Naive thymus-derived CD4-positive, alpha-beta T cell (primary cell): ENCODE measurements at places on chromosomes 12 and 14. TPM values are rescaled to one million over a fixed set of nuclear protein-coding genes. Genes with fewer than 3 reads are reported as not detected.

TMPRSS12 gene
- polyA plus RNA-seq = not detected

CCDC197 gene
- not detected for polyA plus RNA-seq

HPD gene
- polyA plus RNA-seq = not detected

CPM gene
- 1.8 TPM for polyA plus RNA-seq

PLEKHG7 gene
- not detected for polyA plus RNA-seq

TAS2R10 gene
- not detected for polyA plus RNA-seq

DNA sequence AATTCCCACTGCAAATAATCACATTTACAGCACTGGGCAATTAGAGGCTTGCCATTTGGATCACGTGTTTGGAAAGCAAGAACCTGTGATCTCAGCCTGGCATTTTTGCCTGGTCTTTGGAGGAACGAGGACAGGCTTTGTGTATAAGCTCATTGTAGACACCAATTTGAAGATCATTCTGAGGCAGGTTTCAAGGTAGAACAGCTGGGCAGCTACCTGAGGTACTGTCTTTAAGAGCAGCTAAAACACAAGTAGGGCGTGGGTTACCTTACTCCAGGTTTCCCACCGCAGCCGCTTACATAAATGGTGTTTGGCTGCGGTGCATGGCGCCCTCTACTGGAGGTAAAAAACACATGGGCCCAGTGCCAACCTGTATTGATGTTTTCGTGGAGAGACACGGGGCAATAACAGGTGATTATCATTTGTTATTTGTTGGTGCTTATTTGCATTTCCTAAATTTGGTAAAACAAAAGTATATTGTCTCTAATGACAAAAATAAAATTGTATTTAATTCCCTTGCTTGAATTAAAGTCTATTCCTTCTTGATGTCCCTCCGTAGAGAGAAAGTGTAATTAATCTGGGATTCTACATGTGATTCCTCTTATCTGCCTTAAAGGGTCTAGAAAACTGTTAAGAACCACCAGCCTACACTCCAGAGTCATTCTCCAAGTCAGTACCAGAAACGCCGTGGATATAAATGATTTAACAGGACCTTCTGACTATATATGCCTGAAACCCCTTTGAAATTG is 69.7 kb downstream of the SVOP start:
- H3K4me1 ChIP-seq = no peaks in the 10 kb centered on the region
- H3K4me3 ChIP-seq = no peak overlapping the region
- DNase-seq = peak; percentile 70
- no peak overlapping the region for H3K27ac ChIP-seq
- H3K27me3 ChIP-seq = no peaks in the 10 kb centered on the region

DNA sequence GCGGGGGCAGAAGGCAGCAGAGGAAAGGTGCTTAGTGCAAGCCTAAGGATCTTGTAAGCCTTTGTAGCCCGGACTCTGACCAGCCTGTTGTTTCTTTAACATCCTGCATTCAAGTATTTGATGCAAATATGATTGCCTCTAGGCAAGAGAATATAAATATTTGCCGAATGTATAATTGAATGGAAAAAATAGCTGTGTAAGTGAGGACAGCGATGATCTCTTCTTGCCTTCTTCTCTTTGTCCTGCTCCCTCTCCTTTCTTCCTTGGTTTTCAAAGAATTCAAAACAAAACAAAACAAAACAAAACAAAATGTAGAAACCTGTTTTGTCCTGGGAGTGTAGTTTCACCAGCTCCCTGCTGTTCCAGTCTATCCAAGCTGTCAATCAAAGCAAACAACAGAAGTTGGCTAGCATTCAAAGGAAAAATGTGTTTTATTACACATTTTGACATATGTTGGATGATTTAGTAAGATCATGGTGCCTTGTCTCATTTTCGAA is 74.9 kb upstream of the CPM start:
- no peak overlapping the region for H3K4me3 ChIP-seq
- H3K36me3 ChIP-seq = no peaks in the 10 kb centered on the region
- no peaks in the 10 kb centered on the region for H3K27me3 ChIP-seq
- H3K27ac ChIP-seq = no peak overlapping the region
- no peak for DNase-seq
- no peaks in the 10 kb centered on the region for H3K4me1 ChIP-seq

GRCh38 chr12:30423330-30423729 is 272.3 kb downstream of the IPO8 start:
- H3K4me1 ChIP-seq = no peaks in the 10 kb centered on the region
- no peak for DNase-seq
- no peaks in the 10 kb centered on the region for H3K36me3 ChIP-seq
- no peak overlapping the region for H3K4me3 ChIP-seq
- no peaks in the 10 kb centered on the region for H3K27me3 ChIP-seq
